ENCODE measurements at places on chromosomes 5 and 9. TPM values are rescaled to one million over a fixed set of nuclear protein-coding genes. Genes with fewer than 3 reads are reported as not detected.

UTP15 gene
- 1.5 TPM for polyA plus RNA-seq

DNA sequence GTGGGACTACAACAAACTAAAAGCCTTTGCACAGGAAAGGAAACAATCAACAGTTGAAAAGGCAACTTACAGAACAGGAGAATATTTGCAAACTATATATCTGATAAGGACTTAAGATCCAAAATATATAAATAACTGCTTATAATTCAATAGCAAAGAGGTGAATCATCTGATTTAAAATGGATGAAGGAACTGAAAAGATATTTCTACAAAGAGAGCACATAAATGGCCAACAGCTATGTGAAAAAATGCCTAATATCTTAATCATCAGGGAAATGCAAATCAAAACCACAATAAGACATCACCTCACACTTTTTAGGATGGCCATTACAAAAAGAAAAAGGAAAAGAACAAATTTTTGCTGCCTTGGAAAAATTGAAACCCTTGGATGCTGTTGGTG is 100.4 kb downstream of the LURAP1L start:
- no peaks in the 10 kb centered on the region for H3K27me3 ChIP-seq
- DNase-seq: no peak
- no peak overlapping the region for H3K4me3 ChIP-seq
- H3K4me1 ChIP-seq: no peaks in the 10 kb centered on the region
- no peak overlapping the region for H3K27ac ChIP-seq

NKD2 gene
- polyA plus RNA-seq: not detected

ECPAS gene
- 7.0 TPM for polyA plus RNA-seq

PRR16 gene
- not detected for polyA plus RNA-seq

NLN gene
- polyA plus RNA-seq: 0.76 TPM

DNA sequence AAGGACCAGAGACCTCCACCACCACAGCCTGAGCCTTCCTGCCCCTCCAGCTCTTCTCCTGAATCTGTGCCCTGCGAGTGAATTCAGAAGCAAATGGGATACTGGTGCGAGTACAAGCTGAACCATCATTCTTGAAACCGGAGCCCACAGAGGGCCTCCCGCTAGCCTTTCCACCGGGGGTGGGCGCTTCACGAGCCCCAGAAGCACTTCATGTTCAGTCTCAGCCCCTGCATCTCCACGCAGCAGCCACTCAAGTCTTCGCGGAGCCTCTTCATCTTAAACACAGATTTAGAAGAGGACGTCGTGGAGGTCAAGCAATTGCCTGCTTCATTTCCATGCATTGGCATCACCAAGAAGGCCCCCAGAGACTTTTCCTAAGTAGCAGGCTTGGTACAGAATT is 26.0 kb upstream of the OLFM1 start:
- no peaks in the 10 kb centered on the region for H3K4me1 ChIP-seq
- no peak for DNase-seq
- H3K27ac ChIP-seq: no peak overlapping the region
- H3K27me3 ChIP-seq: peaks cover 7% of the 10 kb centered on the region
- no peaks in the 10 kb centered on the region for H3K36me3 ChIP-seq

DNA sequence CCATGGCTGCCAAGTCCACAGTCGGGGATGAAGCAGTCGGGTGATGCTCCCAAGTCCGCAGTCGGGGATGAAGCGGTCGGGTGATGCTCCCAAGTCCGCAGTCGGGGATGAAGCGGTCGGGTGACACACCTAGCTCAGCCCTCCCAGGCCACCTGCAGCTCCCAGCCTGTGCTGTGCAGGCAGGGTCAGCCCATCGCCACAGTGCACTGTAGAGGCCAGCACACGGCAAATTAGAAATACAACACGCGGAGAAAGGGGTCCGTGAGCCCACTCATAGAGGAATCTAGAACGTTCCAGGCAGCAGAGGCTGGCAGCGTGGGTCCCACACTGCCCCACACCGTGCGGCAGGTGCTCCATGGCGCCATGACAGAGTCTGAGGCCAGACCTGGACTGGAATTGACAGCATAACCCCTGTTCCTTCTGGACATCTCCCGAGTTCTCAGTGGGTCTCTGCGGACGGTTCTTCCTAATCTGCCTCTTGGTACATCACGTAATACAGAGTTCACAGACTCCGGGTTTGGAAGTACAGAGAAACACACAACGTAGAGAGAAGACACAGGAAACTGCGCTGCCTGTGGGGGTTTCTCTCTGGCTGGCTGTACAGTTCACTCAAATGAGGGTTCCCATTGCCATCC is 7.7 kb upstream of the EXOC3 start:
- H3K27me3 ChIP-seq: no peaks in the 10 kb centered on the region
- H3K27ac ChIP-seq: no peak overlapping the region
- no peaks in the 10 kb centered on the region for H3K4me1 ChIP-seq
- no peak for DNase-seq
- H3K4me3 ChIP-seq: no peak overlapping the region
- H3K36me3 ChIP-seq: no peaks in the 10 kb centered on the region

OSMR gene
- polyA plus RNA-seq: 0.20 TPM

- no peaks in the 10 kb centered on the region for H3K27me3 ChIP-seq
- H3K27ac ChIP-seq: no peak overlapping the region
- H3K4me3 ChIP-seq: no peak overlapping the region
- no peaks in the 10 kb centered on the region for H3K36me3 ChIP-seq
- DNase-seq: no peak
- no peaks in the 10 kb centered on the region for H3K4me1 ChIP-seq
Measured at GRCh38 chr5:135156715-135157404, 122.8 kb upstream of the PITX1 start.

ENTPD8 gene
- not detected for polyA plus RNA-seq

SOWAHA gene
- not detected for polyA plus RNA-seq

- no peak overlapping the region for H3K27ac ChIP-seq
- no peaks in the 10 kb centered on the region for H3K36me3 ChIP-seq
- H3K4me1 ChIP-seq: no peaks in the 10 kb centered on the region
- H3K4me3 ChIP-seq: no peak overlapping the region
- DNase-seq: no peak
Measured at GRCh38 chr5:171705036-171705435, 80.6 kb upstream of the SMIM23 start.

WASHC1 gene
- polyA plus RNA-seq: 1.2 TPM

- H3K4me3 ChIP-seq: no peak overlapping the region
- H3K27ac ChIP-seq: no peak overlapping the region
Measured at GRCh38 chr5:83715236-83716065, 5.2 kb downstream of the HAPLN1 start.

- H3K27me3 ChIP-seq: peaks cover 4% of the 10 kb centered on the region
- no peak for DNase-seq
- H3K27ac ChIP-seq: no peak overlapping the region
- H3K36me3 ChIP-seq: no peaks in the 10 kb centered on the region
Measured at GRCh38 chr9:4228606-4229005, 71.3 kb downstream of the GLIS3 start.

OR1L1 gene
- polyA plus RNA-seq: not detected

DNA sequence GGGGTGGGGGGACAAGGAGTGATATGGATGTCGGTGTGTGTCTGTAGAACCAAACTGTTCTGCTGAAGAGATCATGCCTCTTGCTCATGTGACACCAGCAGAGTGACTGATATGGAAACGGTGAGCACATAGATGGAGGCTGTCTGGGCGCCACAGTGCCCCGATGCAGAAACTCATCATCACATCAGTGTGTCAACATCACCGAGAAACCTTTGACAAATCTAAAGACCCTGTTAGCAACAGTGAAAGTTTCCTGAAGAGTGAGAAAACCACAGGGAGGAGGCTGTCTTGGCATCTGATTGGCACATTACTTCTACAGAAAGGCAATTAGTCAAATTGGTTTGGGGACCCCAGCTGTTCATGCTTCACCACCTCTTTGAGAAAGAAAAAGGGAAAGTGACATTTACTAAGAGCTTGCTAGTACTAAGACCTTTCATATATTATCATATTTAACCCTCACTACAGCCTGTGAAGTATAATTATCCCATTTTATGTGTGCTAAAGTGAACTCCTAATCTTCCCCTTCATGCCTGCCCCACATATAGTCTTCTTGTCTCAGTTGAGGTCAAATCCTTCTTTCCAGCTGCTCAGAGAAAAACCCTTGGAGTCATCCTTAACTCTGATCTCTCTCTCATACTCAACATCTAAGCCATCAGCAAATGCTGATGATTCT is 25.6 kb downstream of the CSF2 start:
- peak; percentile 75 for DNase-seq
- no peaks in the 10 kb centered on the region for H3K36me3 ChIP-seq
- H3K27me3 ChIP-seq: peaks cover 17% of the 10 kb centered on the region
- peak overlapping the region; percentile 92 for H3K27ac ChIP-seq
- H3K4me1 ChIP-seq: peaks cover 89% of the 10 kb centered on the region

DNA sequence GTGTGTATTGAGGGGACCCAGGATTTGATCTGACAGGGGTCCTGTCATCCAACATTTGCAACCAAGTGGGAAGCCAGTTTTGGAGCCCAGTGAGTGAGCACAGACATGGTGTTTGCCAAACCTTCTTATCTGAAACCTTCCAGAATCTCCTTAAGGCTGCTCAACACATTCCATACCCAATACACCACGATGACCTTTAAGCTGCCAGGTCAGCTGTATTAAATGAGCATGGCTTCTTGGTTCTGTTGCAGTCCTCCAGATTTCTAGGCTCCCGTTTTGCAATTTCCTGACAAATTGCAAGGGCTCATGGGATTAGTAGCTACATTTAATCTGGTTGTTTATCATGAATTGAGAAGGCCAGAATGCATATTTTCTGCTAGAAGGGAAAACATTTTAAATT is 124.2 kb upstream of the ATP10B start:
- no peak overlapping the region for H3K4me3 ChIP-seq
- no peaks in the 10 kb centered on the region for H3K4me1 ChIP-seq
- DNase-seq: no peak
- H3K27me3 ChIP-seq: no peaks in the 10 kb centered on the region

- DNase-seq: no peak
- no peaks in the 10 kb centered on the region for H3K36me3 ChIP-seq
- peak overlapping the region; percentile 67 for H3K27ac ChIP-seq
- no peaks in the 10 kb centered on the region for H3K27me3 ChIP-seq
Measured at GRCh38 chr9:127960410-127961154, 20.2 kb downstream of the EEIG1 start.

GRCh38 chr9:20701060-20701459 is 17.0 kb downstream of the FOCAD start:
- H3K27ac ChIP-seq: no peak overlapping the region
- no peak for DNase-seq
- no peak overlapping the region for H3K4me3 ChIP-seq
- H3K36me3 ChIP-seq: no peaks in the 10 kb centered on the region

- H3K27me3 ChIP-seq: no peaks in the 10 kb centered on the region
- no peak for DNase-seq
- H3K4me3 ChIP-seq: no peak overlapping the region
- H3K4me1 ChIP-seq: peaks cover 13% of the 10 kb centered on the region
- H3K27ac ChIP-seq: no peak overlapping the region
Measured at GRCh38 chr5:56802205-56802604, 13.1 kb upstream of the MAP3K1 start.

DNA sequence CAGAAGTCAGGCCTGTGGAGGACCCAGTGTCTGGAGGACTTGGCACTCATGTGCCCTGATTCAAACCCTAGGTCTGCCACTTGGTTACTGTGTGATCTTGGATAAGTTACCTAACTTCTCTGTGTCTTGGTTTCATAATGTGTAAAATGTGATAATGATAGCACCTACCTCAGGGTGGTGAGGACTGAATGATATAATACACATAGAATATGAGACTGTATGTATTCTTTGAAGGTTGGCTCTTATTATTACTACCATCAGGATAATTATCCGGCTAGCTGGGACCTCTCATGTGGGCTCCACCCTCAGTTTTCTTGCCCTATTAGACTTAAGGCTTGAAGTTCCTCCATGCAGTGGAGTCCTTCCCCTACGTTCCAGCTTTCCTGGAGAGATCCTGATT is 172.2 kb downstream of the COL23A1 start:
- H3K36me3 ChIP-seq: no peaks in the 10 kb centered on the region
- no peak overlapping the region for H3K27ac ChIP-seq

SPINK5 gene
- polyA plus RNA-seq: not detected

DNA sequence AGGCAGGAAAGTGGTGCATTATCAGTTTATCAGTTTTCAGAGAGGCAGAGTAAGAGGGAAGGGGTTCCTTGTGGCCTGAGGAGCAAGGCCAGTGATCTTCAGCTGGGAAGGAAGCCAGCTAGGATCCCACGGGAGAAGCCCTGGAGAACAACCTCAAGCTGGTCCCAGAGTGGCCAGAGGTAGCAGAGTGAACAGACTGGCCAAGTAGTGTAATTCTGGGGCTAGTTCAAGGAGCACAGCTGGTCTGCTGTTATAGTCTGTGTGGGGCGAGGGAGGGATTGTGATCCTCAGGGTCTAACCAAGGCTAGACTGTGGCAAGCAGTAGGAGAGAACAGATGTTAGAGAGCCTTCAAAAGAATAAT is 164.6 kb downstream of the CARTPT start:
- no peak overlapping the region for H3K27ac ChIP-seq
- no peak overlapping the region for H3K4me3 ChIP-seq
- no peaks in the 10 kb centered on the region for H3K4me1 ChIP-seq
- DNase-seq: no peak
- no peaks in the 10 kb centered on the region for H3K27me3 ChIP-seq

LCN6 gene
- polyA plus RNA-seq: not detected

DNA sequence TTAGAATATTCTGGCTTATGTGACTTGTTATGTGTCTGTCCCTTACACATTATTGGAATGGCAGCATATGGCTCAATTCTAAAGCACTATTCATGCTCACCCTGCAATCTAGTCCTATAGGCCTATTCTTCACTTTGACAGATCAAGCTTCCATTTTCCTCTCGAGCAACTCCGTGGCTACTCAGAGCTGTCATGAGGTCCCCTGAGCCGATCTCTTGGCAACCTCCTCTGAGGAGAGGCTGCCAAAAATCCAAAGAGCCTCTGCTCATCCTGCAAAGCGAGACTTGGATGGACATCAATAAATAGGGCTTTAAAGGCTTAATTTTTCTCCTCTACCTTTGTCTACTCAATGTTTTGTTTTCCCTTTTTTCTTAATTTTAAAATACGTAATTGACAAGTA is 163.8 kb downstream of the GABRB2 start:
- no peaks in the 10 kb centered on the region for H3K27me3 ChIP-seq
- H3K36me3 ChIP-seq: no peaks in the 10 kb centered on the region
- H3K27ac ChIP-seq: no peak overlapping the region
- H3K4me3 ChIP-seq: no peak overlapping the region

DNA sequence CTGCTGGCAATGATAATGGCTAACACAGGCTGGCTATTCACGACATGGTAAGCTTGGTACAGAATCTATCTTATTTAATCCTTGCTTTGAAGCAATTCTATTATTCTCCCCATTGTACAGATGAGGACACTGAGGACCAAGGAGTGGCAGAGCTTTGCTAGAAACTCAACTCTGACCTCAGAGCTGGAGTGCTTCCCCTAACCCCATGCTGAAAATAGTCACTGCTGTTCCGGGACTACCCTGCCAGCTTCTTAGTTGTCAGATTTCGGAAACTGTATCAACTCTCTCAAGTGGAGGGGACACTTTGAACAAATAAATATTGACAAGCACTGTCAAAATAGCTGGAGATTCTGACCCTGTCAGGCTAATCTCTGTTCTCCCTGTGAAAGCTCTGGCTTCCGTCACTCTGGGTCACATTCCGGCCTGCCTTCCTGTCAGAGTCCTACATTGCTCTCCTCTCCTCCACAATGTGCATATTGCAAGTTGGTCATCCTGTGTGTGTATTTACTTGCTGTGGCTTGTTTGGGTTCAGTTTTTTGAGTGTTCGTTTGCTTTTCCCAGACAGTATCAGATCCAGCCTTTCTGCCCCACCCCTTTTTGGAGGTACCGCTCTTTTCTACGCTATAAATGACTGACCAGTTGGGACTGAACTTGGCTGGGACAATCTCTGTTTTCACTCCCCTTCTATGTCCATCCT is 134.3 kb upstream of the MAP1B start:
- peaks cover 13% of the 10 kb centered on the region for H3K27me3 ChIP-seq
- no peaks in the 10 kb centered on the region for H3K4me1 ChIP-seq
- H3K27ac ChIP-seq: no peak overlapping the region
- no peaks in the 10 kb centered on the region for H3K36me3 ChIP-seq
